ENCODE measurements at places on chromosomes 3 and 15.

GRCh38 chr3:141986548-141987107 is 110.2 kb downstream of the ATP1B3 start:
- DNase-seq: no peak

DNA sequence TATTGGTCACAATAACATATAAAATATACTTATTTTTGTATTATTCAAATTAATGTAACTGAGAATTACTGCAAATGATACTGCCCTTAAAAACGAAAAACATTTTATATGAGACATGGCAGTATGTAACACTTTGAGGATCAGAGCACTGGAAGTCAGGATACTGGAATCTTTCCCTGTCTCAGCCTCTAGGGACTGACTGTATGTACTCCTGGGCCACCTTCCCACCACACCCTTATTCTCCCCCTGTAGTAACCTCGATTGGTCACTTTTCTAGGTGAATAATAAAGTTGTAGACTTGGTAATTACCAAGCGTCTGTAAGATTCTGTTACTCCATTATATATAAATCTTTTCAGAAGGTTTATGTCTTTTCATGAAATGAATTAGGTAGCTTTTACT is 43.0 kb downstream of the LRRC49 start:
- no peak for DNase-seq

DNA sequence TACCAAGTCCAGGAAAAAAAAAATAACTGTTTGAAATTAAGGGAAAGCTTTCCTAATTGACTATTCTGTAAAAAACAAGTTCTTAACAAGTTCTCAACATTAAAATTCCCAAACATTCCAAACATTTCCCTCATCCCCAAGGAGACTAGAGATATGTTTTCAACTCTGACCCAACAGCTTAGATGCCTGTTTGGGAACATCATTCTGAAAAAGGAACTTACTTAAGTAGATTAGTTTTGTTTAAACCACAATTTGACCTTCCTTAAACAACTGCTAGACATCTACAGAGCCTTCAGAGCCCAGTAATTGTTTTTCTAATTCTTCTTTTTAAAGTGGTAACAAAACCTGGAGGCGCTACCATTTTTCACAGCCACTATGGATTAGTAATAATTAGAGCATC is 12.8 kb downstream of the UBR1 start:
- DNase-seq: no peak

GRCh38 chr3:56811546-56812202 is 9.9 kb upstream of the ARHGEF3 start:
- no peak for DNase-seq

GRCh38 chr15:57861034-57861638 is 154.6 kb downstream of the POLR2M start:
- DNase-seq: no peak

GRCh38 chr15:41022487-41023090 is 69.3 kb downstream of the CHAC1 start:
- no peak for DNase-seq

GRCh38 chr15:28084547-28084946 is 14.6 kb downstream of the OCA2 start:
- DNase-seq: no peak

DNA sequence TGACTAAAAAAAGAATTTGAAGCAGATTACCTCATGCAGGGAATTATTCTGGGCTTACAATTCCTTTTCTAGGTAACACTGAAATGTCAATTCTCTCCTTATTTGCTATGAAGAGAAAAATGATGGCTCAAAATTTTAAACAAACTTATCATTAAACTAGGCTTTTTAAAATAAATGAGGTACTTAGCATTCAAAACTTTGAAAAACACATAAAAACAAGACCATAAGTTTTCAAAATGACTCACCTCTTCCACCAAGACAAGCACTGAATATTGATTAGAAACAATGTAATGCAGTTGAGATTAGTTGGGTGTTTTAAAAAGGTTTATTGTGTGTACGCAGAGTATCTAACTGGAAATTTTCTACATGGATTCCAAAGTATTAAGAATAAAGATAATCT is 154.6 kb downstream of the ADAM10 start:
- DNase-seq: no peak

- no peak for DNase-seq
These were observed 50.0 kb downstream of the CPA3 start for GRCh38 chr3:148914936-148915690.

DNA sequence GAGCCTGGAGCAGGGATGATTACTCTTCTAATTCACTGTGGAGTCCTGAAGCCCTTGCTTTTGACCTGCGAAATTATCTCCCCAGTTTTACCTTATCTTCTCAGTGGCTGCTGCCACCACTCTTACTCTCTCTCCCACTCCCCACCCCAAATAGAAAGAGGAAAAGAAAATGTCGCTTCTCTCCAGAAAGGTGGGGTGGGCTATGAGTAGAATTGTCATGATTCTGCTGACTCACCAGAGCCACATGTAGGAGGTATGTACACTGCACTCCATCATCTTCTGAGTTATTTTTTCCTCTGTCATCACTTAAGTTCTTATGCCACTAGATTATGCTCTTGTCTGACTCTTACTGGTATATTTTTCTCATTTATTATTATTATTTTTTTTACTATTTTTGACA is 43.9 kb upstream of the TMEM158 start:
- DNase-seq: no peak

GRCh38 chr3:44685128-44685800 is 27.2 kb upstream of the ZNF502 start:
- no peak for DNase-seq

DNA sequence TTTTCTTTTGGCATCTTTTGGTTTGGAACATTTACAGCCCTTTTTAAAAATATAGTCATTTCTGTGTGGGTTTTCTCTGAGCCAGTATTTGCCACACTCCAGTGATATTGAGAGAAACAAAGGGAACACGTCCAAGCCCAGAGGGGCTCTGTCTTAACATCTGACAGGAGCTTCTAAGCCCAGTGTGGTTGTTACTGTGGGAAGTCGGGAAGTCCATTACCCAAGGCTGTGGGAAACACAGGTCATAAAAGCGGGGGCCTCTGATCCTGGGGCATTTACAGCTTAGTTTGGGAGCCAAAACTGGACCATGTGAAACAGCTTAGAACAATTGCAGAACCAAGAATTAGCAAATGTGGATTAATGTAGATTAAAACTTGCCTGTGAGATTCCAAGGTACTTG is 123.0 kb downstream of the PTPRG start:
- DNase-seq: no peak

- DNase-seq: peak; percentile 1
These were observed 72.0 kb upstream of the MAP4 start for GRCh38 chr3:48088056-48088748.

GRCh38 chr15:91070872-91071271 is 29.2 kb upstream of the SV2B start:
- no peak for DNase-seq

DNA sequence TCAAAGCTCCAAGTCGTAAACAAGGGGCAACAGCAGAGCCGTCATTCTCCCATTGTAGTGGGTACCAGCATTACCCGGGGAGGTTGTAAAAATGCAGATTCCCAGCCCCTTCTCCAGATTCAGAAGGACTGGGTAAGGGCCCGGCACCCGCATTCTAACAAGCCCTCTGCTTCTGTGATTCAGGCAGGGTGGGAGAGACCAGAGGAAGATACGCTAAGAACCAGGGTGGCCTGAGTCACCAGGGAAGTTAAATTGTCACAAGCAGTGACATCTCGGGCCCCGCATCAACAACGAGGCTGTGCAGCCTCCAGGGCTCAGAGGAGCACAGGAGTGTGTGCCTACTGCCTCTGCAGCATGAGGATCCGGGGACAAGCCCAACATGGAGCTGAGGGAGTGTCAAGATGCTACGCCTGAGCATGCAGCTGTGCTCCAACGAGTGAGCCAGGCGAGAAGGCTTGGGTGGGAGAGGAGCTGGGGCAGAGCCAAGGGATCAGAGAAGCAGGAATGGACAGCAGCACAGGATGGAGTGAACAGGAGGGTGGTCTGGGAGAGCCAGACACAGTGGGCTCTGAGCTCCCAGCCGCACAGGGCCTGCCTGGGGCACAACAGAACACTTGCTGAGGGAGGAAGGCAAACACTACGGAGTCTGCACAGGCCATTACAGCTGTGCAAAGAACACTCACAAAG is 68.5 kb downstream of the CPN2 start:
- no peak for DNase-seq

DNA sequence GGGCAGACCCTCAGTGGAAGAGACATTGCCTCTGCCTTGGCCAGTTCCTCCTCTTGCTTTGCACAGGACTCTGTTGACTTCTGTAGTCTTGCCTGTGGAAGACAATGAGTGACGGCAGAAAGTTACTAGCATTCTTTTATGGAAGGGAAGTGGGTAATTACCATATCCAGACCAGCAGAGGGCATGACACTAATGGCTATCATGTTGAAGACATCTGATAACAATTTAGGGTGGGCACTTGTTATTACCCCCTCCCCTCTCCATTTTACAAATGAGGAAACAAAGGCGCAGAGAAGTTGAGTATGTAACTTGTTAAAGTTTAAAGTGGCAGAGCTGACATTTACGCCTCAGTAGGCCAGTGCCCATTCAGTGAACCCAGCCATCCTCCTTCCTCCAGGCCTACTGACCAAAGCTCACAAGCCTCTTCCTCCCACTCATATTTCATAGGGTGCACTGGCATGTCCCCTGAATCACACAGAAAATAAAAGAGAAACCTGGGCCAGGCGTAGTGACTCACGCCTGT is 48.2 kb upstream of the FMN1 start:
- DNase-seq: no peak

DNA sequence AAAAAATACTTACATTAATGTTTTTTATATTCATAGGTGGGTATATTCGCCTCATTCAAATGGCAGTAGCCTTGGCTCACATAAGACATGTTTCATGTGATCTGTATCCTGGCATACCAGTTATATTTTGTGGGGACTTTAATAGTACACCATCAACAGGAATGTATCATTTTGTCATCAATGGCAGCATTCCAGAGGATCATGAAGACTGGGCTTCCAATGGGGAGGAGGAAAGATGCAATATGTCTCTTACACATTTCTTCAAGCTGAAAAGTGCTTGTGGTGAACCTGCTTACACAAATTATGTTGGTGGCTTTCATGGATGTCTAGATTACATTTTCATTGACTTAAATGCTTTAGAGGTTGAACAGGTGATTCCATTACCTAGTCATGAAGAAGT is 3.5 kb downstream of the PDE12 start:
- no peak for DNase-seq

GRCh38 chr3:169755488-169755887 is 9.4 kb downstream of the TERC start:
- DNase-seq: no peak

DNA sequence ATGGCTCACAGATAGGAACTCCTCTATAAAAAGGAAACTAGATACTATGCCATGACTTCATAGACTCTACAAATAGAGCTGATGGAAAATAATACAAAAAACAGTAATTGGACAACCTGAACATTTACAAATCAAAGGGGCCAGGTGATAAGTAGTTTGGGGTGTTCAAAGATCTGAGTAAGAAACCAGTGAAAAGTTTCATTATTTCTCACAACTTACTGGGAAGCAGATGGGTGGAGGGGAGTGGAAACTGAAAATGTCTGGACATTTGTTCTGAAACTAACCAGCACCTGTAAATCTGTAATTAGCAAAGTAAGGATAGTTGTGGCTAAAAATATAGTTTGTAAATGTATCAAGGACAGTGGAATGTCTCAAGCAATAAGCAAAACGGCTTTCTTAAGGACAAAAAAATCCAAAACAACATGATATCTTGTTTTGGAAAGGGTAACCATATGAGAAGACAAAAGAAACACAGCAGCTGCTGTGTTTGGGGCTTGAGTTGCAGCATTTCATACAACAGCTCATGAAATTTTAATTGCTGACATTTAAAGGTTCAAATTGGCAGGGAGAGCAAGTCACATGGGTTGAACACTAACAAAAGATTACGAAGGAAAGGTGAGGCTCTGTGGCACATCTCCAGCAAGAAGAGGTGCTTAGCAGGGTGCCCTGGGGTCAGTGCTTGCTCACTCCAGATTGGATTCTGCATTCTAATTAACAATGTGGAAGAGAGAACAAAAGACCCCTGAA is 26.8 kb upstream of the THBS1 start:
- DNase-seq: no peak

DNA sequence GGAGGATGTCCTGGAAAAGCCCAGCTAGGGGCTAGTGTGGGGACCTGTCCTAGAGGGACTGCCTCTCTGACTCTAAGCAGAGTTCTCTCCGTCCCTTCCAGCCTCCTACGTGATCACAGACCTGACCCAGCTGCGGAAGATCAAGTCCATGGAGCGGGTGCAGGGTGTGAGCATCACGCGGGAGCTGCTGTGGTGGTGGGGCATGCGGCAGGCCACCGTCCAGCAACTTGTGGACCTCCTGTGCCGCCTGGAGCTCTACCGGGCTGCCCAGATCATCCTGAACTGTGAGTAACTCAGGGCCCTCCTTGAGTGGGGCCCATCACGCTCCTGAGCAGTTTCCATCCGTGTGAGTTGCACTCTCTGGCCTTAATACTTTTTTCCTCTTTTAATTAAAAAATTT is 13.0 kb downstream of the IRAK2 start:
- DNase-seq: no peak

DNA sequence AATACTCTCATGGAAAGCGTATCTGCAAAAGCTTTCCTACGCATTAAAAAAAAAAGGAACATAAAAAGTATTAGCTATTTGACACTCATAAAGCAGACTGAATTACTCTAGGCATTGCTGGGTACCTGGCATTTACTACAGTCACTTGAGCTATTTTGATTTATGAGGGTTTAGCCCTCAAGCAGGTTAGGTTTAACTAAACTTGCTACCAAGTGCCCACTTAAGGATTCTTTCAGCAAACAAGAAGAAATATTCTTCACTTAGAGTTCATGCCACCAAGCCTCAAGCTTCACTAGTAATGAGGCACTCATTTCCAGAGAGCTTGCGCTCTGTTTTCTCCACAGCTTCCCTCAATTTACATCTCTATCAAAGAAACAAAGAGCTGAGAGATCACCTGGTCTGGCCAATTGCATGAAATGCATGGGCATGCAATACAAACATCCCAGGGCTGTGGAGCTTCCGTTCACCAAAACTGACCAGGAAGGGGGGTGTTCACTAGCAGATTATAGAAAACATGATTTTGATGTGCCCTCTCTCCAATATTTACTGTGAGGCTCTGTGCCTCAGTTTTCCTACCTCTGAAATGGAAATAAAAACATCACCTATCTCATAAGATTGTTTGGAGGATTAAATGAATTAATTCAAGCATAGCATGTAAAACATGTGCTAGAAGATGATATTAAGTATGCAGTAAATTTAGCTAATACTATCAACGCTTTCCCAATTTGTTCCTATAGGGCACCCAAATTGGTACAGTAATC is 217.3 kb downstream of the RORA start:
- DNase-seq: no peak
